ENCODE measurements at places on chromosomes 5 and 9.

- DNase-seq, result no peak
These were observed 116.3 kb downstream of the MED27 start for GRCh38 chr9:131963072-131964030.

GRCh38 chr9:71814226-71814625 is 45.9 kb upstream of the CEMIP2 start:
- DNase-seq, result no peak

- no peak for DNase-seq
These were observed 10.6 kb downstream of the NDFIP1 start for GRCh38 chr5:142119051-142119625.

DNA sequence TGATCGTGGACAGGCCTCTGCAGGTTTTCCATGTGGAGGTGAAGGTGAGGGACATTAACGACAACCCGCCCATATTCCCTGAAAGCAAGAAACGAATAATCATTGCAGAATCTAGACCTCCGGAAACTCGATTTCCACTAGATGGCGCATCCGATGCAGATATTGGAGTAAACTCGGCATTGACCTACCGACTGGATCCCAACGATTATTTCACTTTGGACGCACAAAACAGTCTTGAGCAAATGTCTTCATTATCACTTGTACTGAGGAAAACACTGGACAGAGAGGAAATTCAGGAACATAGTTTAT is 621 bp downstream of the PCDHA13 start:
- no peak for DNase-seq

DNA sequence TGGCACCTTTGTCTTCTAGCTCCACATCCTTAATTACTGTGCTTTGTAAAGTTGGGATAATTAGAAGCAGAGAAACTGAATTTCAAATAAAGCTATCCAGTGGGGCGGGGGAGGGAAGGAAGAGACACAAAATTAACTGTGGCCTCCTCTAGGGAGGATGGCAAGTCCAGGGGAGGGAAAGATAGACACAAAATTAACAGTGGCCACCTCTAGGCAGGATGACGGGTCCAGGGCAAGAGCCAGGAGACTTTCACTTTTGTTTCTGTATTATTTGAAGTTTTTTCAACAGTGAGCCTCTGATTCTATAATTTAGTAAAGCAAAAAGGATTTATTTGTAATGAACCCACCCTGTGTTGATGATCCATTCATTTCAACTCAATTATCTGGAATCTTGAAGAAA is 335.9 kb downstream of the MSX2 start:
- peak; percentile 7 for DNase-seq

DNA sequence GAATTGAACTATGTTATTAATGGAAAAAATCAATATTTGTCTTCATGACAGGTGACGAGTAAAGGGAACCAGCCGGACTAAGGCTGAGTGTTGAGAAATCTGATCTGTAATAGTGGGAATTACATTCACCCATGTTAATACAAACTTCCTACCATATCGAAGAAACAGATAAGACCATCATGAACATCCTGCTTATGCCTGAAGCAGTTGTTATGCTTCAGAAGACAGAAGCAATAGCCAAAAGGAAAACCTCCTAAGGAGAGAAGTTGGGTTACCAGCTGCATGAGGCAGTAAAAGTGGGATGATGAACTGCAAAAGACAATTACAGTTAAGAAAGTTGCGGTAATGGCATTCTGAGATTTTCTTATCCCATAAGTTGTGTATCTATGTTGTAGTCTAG is 281.5 kb downstream of the GABRB2 start:
- DNase-seq, result no peak

- no peak for DNase-seq
These were observed 215.3 kb downstream of the TLR4 start for GRCh38 chr9:117919538-117919937.

- DNase-seq, result no peak
These were observed 121.7 kb downstream of the ICE1 start for GRCh38 chr5:5544094-5544663.

GRCh38 chr5:143865426-143866025 is 53.6 kb downstream of the HMHB1 start:
- no peak for DNase-seq

DNA sequence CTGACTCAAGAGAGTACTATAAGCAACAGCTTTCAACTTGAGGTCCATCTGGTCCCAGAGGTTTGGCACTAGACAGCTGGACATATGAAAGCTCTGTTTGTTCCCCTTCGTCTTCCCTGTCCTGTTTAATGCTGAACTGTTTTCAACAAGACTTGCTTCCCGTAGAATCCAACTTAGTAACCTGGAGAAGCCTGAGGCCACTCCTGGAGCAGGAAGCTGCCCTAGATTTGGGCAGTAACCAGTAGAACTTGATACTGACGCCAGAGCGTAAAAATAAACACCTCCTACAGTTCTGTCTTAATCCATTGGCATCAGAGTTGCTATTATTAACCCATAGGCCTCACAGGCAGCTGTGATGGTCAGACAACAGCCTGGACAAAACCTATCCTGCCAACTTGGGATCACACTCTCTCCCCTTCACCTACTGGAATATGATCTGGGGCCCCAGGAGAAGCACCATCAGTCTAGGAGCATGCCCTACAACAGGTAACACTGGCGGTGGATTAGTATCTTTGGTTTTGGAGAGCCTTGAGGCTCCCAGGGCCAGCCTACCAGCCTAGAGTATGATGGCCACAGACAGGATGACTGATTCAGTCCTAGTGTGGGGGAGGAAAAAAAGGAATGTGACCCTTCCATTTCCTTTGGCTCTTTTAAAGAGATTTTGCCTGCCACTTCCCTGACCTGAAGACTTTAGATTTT is 29.2 kb downstream of the RUSC2 start:
- DNase-seq, result no peak

DNA sequence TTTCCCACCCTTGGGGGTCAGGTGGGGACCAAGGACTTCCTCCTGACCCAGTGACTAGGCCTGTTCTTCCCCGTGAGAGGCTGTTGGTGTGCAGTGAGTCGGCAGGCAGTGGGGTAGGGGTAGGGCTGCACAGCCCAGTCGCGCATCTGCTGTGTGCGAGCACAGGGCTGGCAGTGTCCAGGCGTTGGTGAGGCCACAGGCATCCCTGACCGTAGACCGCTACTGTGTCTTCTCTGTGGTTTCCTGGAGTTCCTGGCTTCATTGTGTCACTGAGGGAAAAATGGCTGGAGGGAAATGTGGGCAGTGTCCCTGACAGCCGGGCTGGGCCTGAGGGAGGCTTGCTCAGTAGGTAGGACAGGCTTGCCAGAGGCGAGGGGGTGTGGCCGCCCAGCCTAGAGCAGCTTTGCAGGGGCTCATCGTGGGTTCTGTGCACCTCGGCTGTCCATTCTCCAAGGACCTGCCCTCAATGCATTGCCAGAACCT is 95.4 kb downstream of the CACNA1B start:
- no peak for DNase-seq

GRCh38 chr5:179900711-179901110 is 7.0 kb downstream of the TBC1D9B start:
- DNase-seq, result no peak

- peak; percentile 84 for DNase-seq
These were observed 24.5 kb upstream of the SEMA4D start for GRCh38 chr9:89522261-89522958.

DNA sequence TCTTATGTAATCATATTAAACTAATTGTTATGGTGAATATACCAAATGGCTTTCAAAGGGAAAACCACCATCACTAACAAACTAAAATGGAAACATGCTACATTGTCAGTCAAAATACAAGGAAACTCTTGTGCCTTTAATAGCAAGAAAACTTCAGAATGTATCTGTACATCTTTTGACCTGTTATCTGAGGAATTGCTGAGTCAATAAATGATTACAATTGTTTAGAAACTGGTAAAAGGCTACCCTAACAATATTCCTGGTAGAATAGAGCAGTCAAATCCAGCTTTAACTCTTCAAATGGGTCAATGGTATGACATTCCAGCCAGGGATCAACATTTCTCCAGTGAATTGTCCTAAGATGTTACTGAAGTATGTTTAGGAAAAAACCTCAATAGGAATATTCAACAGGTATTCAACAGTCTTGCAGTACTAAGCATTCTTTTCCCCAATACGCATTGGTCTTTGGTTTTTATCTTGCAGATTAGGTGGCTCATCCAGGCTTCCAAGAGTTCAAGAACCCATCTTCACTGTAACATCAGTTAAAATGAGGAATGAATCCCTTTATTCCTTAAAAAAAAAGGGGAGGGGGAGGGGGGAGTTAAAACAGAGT is 52.4 kb downstream of the CSNK1A1 start:
- no peak for DNase-seq

- no peak for DNase-seq
These were observed 73.2 kb downstream of the MAT2B start for GRCh38 chr5:163578652-163579051.

DNA sequence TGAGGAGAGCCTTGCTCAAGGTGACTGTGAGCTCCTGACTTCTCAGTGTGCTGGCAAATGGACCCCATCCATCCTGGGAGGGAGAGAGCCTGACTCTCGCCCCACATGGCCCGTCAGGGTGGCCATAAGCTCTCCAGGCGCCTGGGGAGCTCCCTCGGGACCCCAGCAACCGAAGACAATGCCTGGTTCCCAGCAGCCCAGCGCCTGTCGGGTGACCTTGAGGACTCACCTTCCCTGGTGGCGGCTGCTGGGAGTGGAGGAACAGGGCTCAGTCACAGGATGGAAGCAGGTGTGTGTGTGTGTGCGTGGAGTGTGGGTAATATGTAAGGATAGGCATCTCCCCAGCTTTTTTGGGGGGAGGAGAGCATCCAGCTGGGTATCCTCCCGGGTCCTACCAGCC is 190.3 kb downstream of the MELK start:
- no peak for DNase-seq

GRCh38 chr9:107046692-107047091 is 183.7 kb downstream of the ZNF462 start:
- DNase-seq, result peak; percentile 30

DNA sequence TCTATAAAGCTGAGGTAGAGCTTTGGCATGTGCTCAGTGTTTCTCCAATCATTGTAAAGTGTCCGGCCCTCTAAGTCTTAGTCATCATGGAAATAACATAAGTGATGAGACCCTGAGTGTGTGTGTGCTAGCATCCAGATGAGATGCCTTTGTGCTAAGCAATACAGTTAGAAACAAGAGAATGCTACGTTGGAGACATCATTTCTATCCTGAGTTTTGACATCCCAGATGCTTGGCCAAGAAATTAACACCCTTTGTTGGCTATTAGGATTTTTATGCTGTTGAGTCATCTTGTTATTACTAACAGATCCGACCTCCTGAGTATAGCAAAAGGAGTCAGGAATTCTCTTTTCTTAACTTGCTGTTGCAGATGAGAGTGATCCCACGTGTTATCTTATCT is 508.0 kb downstream of the GADD45G start:
- DNase-seq, result no peak

DNA sequence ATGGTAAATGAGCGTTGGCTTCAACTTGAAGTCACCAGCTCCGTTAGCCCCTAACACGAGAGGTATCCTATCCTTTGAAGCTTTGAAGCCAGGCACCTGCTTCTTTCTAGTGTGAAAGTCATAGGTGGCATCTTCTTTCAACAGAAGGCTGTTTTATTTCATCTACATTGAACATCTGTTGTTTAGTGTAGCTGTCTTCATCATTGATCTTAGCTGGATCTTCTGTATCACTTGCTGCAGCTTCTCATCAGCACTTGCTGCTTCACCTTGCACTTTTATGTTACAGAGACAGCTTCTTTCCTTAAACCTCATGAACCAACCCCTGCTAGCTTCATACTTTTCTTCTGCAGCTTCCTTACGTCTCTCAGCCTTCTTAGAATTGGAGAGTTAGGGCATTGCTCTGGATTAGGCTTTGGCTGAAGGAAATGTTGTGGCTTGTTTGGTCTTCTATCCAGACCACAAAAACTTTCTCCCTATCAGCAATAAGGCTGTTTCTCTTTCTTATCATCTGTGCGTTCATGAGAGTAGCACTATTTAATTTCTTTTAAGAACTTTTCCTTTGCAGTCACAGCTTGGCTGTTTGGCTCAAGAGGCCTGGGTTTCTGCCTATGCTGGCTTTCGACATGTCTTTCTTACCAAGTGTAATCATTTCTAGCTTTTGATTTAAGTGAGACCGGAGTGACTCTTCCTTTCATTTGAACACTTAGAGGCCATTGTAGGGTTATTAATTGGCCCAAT is 47.2 kb downstream of the PCSK5 start:
- DNase-seq, result no peak

- no peak for DNase-seq
These were observed 15.2 kb upstream of the RXFP3 start for GRCh38 chr5:33921002-33921401.

DNA sequence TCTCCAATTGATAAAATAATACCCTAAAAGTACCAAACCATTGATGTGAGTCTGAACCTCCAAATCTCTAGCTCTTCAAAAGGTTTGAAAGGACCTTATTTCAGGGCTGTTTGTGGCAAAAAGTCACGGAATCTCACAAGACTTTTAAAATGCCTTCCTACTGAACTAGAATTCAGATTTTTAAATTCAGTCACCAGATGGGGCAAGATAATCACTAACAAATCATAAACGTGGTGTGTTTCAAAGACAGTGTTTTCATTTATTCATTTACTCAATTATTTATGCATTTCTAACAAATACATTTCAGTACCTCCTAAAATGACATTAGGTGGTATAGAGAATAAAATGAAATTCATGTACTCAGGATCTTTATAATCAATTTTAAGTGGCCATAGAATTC is 68.2 kb upstream of the SMC2 start:
- no peak for DNase-seq

DNA sequence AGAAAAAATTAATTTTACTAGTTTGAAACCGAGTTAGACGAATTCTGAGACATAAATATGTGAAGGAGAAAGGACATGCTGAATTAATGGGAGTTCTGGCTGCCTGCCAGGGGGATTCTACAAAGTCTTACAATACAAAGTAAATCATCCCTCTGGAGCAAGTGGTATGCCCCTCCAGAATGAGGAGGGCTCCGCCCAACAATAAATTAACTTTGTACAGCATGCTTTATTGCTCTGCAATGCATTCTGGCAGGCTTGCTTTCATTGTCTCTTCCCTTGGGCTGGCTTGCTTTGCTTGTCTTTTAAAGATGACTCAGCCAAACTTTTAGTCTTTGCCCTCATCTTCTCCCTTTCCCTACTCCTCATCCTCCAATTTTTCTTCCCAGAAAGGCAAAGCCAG is 11.7 kb upstream of the PCDHB1 start:
- DNase-seq, result no peak

- DNase-seq, result no peak
These were observed 23.7 kb downstream of the CNTFR start for GRCh38 chr9:34565856-34566255.

GRCh38 chr9:15308511-15308910 is 1.5 kb upstream of the TTC39B start:
- no peak for DNase-seq

DNA sequence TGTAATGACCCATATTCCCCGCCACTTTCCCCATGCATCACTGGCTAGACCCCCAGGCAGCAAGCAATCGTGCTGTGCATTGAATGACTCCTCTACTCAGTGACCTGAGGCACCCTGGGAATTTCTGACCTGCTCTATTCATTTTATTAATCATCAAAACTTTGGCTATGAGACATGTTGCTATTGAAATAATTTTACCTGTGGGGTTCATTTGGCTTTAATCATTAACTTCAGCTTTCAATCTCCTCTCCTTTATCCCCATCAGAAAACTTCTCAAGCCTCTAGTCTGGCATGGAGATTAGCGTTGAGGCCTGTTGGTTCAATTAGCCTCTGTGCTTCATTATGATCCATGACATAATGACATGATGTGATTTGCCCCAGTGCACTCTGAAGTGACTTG is 429.0 kb downstream of the ZNF608 start:
- DNase-seq, result no peak

Measured in GM20000 (cell line).